ENCODE measurements at places on chromosomes 5 and 9.

DNA sequence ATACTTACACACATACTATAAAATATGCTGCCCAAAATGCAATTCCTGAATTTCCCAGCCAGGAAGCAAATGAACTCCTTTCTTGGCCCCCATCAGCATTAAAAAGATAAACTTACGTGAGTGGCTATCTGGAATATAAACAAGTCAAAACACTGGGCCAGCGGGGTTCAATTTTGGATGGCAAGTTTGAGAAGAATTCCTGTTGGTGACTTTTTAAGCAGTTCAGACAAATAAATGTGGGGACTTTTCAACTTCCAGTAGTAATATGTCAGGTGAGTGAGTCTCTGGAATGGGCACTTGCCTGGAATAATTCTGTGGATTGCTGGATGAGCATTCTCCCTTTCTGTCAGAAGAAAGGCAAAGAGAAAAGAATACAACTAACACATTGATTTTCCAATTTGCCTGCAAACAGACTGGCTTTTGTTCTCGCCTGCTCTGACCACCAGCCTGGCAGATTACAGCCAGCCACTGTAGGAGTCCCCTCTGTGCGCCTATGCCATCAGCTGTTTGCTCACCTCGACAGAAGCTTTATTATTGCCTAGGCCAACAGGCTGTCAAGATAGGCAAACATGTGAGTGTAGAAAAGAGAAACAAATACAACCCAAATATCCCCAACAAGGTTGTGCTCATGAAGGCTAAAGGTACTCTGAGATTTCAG lies 78.6 kb downstream of the MRPS27 start:
- no peak for DNase-seq

DNA sequence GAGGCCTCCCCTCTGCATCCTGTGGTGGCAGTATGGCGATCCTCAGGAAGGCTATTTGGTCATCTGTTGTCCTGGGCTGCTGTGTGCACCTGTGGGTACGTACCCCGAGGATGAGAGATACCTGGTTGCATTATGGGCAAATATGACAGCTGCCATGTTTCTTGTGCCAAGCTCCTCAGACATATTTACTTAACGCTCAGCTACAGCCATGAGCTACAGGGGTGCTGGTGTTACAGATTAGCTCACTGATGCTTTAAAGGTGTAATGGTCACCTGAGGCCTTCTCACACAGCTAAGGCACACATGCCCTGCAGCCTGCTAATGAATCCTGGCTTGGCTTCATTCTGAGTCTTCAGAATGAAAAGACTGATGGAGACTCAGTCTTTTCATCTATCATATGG lies 12.0 kb downstream of the NDST1 start:
- no peak for DNase-seq

DNA sequence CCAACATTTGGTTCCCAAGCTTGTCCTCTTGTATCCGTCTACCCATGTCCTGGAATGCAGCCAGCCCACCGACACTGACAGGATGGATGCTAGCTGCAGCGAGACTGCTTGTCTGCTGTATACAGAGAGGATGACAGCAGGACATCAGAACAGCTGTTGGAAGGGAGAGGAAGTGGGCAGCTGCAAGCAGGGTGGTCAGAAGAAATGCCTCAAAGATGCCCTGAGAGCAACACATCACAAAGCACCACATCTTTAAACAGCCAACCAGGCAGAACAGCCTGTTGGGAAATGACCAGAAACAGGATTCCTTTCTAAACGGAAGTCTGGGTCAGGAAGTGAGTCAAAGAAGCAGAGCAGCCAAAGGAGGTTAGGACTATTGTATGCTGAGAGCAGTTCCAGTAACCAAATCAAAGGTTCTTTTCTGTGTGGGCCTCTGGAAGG lies 219.1 kb downstream of the NDUFS4 start:
- no peak for DNase-seq

GRCh38 chr9:91515074-91515687 lies 91.5 kb upstream of the NFIL3 start:
- no peak for DNase-seq

DNA sequence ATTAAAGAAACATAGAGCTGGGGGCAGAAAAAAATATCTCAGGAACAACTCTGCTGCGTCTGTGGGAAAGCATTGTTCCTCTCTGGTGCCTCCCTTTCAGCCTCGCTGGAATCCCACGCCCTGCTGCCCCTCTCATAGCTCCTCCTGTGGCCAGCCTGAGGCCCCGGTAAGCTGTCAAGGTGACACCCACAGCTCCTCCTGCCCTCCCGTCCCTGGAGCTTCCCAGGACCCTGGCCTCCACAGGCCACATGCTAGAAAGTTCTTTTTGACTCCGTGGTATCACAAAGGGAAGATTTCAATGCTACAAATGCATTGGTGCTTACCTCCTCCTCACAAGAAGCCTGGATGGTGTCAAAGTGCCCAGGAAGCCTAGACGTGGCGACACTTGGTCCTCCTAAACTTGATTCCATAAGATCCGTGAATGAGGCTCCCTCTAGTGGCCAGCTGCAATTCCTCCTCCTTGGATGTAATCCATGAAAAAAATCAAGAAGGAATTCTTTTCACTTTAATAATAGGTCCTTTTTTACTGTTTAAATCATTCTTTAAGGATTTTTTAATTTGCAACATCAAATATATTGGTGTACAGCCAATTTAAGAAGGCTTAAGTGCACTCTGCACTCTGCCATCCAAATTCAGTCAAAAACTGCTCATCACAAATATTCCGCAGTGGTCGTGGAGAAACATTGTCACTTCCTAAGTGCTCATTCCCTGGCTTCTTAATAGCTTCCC lies 104.9 kb downstream of the CFAP90 start:
- DNase-seq: no peak

DNA sequence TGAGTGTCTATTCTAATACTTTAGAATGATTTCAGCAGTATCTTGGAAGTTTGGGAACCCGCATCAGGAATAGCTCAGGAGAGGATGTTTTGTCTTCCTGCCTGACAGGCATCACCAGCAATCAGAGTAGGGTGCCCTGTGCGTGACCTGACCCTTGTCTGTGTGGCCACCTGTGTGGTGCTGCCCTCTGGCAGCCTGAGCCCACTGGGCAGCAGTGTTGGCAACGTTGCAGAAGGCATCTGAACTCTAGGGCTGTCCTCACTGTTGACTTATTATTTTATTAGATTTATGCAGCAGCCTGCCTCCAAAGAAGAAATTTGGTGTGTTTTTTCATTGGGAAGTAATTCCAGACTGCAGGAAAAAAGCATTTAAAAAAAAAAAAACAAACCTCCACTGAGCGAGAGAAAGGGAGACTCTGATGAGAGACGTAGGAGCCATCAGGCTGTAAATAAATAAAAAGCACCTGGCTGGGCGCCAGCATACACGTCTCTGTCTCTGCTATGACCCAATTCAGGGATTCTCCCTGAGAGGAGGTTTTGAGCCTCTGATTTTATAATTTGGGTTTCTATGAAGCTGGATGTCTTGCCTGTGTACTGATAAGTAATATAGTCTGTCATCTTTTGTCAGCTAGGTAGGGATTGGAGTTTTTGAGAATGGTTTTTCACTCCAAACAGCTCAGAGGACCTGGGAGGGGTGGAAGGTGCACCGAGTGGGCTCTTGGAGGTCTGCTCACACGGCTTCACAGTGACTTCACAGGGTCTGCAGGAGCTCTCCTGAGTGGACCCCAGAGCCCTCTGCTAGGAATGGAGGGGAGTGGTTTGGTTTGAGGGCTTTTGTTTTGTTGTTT lies 49.0 kb downstream of the FAM78A start:
- DNase-seq: no peak

DNA sequence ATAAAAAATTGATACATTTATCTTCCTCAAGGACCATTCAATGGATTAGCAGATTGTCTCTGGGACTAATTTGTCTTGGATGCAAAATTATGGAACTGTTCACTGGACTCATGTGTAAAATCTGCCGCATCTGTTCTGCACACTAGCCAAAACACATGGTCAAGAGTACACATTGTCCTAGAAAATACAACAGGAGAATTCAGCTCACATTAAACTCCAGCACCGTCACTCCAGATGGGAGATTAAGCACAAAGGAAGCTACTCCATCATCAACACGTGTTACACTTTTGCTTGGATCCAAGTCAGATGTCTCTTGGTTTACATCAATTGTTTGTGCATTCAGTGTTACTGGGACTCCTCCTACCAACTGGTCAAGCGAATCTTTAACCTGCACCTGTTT lies 28.8 kb downstream of the C5 start:
- DNase-seq: no peak

- DNase-seq: no peak
Measured at GRCh38 chr9:19255112-19255511, 24.6 kb downstream of the DENND4C start.

DNA sequence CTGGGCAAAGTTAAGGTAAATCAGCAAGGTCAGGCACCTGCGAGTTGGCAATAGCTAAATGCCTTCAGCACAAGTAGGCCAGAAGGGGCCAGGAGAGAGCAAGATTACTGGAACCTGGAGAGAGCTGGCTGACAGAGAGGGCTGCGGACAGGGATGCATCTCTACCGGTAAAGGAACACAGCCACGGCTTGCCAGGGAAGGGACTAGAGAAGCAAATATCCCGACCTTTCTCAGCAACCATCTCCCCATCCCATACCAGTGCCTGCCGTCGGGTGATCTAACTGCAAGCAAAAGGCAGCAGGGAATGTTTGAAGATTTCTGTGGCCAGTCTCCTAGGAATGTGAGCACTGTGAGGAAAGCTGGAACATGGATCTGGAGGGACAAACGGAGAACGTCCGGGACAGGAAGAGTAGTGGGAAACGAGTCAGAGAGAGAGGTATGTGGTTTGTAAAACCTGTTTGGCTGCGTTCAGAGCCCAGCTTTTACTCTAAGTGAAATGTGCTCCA lies 15.9 kb upstream of the ABLIM3 start:
- DNase-seq: peak; percentile 20

DNA sequence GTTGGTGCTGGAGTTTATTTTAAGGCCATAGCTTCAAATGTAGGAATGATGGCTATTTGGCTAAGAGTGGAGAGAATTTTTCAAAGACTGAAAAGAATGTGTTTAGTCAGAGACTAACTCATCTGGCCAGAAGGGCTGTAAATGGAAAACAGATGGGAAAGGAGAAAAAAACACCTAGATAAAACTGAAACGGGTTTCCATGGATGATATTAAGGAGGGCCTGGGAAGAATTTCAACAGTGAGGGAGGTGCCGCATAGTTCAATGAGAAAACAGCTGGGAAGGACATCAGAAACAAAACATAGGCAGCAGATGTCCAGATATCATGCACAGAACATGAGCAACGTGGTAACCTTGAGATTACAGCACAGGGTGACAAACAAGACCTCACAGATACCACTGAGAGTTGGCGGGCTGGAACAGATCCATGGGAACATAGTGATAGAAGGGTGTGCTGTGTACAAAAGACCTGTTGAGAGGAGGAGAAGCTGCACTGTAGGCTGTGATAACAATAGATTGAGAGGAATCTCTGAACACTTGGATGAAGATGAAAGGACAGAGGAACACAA lies 31.2 kb upstream of the RAD23B start:
- DNase-seq: no peak

DNA sequence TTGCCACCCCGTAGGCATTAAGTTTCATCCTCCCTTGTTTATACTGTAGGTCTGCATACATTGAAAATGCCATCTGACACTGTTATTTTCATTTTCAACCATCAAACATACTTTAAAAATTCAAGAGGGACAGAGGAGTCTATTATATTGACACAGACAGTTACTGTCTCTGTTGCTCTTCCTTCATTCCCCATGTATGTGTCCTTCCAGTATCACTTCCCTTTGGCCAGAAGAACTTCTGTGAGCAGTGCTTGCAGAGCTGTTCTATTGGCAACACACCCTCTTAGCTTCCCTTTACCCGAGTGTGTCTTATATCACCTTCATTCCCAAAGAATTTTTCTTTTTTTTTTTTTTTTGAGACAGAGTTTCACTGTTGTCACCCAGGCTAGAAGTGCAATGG lies 42.8 kb downstream of the RASGEF1C start:
- DNase-seq: no peak

- DNase-seq: no peak
Measured at GRCh38 chr9:112443200-112443599, 43.4 kb upstream of the KIAA1958 start.

- no peak for DNase-seq
Measured at GRCh38 chr9:136979769-136980587, 2.7 kb downstream of the PTGDS start.

DNA sequence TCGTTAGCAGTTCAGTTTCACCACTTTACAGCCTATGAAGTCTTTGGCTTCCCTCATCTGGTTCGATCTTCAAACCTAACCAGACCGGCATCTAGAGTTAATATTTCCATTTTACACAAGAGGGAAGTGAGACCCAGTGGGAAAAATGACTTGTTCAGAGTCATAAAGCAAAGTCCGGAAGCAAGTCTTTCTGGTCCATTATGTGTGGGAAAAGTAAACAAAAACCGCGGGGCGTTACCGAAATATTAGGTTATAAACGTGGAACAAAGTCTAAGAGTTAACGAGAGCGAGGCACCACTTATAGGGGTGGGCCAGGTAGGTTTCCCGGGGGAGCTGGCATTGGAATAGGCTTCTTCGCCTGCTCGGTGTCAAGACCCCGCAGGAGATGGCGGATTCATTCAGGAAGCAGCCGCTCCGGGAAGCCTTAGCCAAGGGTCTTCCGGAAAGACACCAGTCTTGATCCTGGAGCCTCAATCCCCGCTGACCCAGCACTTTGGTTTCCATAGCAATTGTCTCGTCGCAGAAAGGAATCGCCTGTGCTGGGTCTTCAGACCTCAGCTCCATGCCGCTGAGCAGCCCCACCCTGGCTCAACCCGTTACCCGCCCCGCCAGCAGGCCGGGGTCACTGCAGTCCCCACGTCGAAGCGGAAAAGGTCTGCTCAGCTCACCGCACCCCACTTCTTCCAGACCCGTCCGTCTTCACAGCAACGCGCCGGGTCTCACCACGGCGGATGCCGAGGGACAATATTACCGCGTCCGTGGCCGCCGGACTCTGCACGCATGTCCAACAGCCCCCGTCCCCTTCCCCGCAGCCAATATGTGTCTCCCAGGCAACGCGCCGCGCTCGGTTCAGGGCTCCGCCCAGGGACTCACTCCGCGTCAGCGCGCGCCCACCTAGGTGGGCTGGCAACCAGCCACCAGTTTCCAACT lies at the start of gene C5orf52:
C5orf52 (plus strand) TSS at position 872 of the 930 bp plus-strand sequence. CDS start 82 bp downstream, outside the sequence.
- no peak for DNase-seq

GRCh38 chr5:175847503-175847902 lies 23.9 kb upstream of the CPLX2 start:
- no peak for DNase-seq

DNA sequence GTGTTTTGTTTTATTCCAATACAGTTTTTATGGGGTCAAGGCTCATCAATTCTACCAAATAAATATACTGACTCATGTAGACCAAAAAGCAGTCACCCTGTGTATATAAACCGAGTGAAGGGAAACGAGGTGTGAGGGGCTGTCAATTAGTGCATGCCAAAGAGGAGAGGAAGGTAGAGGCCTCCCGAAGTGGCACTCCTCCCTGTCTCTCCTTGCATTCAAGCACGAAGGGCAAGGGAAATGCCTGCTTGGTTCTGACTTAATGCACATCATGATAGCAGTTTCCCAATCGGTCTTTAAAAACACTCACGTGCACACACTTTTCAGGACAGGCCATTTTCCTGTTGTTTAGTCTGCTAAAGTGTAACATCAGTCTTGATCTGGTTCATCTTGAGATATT lies 125.6 kb upstream of the SLCO6A1 start:
- DNase-seq: no peak
